Left ventricle myocardium inferior (tissue), 1 donor: ENCODE measurements at places on chromosomes 5 and 9. TPM values are rescaled to one million over a fixed set of nuclear protein-coding genes. Genes with fewer than 3 reads are reported as not detected.

The MEIKIN gene
- not detected for total RNA-seq

The ROPN1L gene
- 0.38 TPM for total RNA-seq

The HTR4 gene
- 0.99 TPM for total RNA-seq

The ANXA2R gene
- 0.82 TPM for total RNA-seq

The SLC4A9 gene
- 0.44 TPM for total RNA-seq

The PTPRD gene
- total RNA-seq, result 15.6 TPM

The FKBP15 gene
- total RNA-seq, result 19.0 TPM

The OMD gene
- total RNA-seq, result 6.4 TPM

The WDR31 gene
- total RNA-seq, result 12.4 TPM

The CORO2A gene
- total RNA-seq, result 0.14 TPM

The ARHGEF28 gene
- 2.1 TPM for total RNA-seq

The C5orf58 gene
- 1.0 TPM for total RNA-seq

The ELOVL7 gene
- 0.19 TPM for total RNA-seq

The TAF11L10 gene
- not detected for total RNA-seq

The BTNL8 gene
- total RNA-seq, result 0.58 TPM

The OLFM1 gene
- 10.0 TPM for total RNA-seq

The ZNF366 gene
- total RNA-seq, result 8.1 TPM

The C5orf22 gene
- 25.8 TPM for total RNA-seq

The PCDHGB6 gene
- total RNA-seq, result 5.0 TPM

The CDH9 gene
- not detected for total RNA-seq

The ENHO gene
- total RNA-seq, result not detected

The AFAP1L1 gene
- total RNA-seq, result 40.6 TPM

The HRCT1 gene
- total RNA-seq, result 6.2 TPM

The FCN2 gene
- not detected for total RNA-seq

The RETREG1 gene
- 269 TPM for total RNA-seq

The SOWAHA gene
- total RNA-seq, result not detected

The GCNT1 gene
- total RNA-seq, result 1.3 TPM

The BASP1 gene
- total RNA-seq, result 3.7 TPM

The IL13 gene
- not detected for total RNA-seq

The PTCD2 gene
- total RNA-seq, result 18.2 TPM

The BARHL1 gene
- total RNA-seq, result not detected

The RIGI gene
- 3.8 TPM for total RNA-seq

The DDX4 gene
- not detected for total RNA-seq

The FAXDC2 gene
- 23.5 TPM for total RNA-seq

The BHMT gene
- not detected for total RNA-seq

The GM2A gene
- 35.4 TPM for total RNA-seq

The THG1L gene
- total RNA-seq, result 6.6 TPM

The CLIC3 gene
- total RNA-seq, result 1.6 TPM

The EFNA5 gene
- total RNA-seq, result 28.2 TPM
